Cortex of kidney (tissue), 1 donor: ENCODE measurements at places on chromosomes 3 and 15.

- no peak for DNase-seq
These were observed 50.8 kb upstream of the MRPS22 start for GRCh38 chr3:139292711-139293664.

- DNase-seq = no peak
These were observed 134.0 kb downstream of the CHL1 start for GRCh38 chr3:330494-331115.

DNA sequence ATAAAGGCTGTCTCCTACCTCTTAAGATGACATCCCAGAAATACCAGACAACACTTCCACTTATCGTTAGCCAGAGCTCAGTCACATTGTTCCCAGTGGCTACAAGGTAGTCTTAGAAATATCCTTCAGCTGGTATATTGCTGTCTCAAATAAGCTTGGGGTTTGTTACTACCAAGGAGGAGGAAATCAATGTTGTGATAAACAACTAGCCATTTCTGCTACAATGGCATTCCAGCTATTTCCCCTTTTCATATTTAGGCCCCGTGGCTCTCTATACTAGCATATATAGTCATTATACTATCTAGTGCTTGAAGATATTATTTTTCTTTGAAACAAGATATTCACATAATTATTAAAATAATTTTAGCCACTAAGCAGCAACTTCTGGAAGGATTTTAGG, 56.5 kb downstream of the VPS8 start:
- no peak for DNase-seq

DNA sequence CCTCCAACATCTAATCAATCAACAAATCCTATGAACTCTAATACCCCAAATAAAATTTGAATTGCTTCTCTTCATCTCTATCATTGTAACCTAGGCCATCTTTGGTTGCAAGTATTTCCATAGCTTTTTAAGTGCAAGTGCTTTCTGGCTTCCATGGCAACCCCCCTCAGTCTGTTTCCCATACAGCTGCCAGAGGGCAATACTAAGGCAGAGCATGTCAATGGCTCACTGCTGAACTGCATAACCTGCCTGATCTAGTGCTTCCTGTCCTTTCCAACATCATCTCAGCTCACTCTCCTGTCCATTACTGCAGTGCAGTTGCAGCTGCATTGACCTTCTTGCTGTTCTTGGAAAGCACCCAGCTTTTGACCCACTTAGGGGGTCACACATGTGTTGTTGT, 198.4 kb downstream of the WNT5A start:
- no peak for DNase-seq

- no peak for DNase-seq
These were observed 27.3 kb upstream of the DMXL2 start for GRCh38 chr15:51649659-51650521.

DNA sequence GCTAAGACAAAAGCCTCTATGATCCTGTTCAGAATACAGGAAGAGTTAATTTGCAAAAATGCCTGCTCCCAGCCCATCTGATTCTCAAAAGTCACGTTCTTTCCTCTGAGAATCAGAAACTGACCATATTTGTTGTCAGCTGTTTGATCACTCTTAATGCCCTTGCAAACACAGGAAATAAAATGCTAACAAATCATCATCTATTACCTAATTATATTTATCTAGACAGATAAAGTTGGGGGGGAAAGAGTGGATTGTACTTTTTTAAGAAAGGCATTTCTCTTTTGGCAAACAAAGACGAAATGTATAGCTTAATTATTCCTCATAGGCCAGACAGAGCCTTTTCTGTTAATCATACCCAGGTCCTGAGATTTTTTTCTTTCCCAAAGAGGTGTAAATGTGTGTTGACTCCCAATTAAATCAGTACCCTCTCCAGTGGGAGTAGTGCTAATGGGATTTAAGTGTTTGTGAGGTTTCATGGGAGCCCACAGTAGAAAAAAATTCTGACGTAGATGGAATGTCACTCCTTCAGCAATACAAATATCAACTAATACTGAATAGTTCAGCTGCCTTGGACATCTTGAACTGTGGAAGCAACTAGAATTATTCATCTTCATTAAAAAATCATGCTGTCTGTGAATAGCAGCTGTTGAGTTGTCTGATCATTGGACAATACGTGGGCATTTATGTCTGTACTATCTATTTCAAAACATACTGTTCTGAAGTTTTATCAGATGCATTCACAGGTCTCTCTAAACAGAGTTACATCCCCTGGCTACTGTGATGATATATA, 22.5 kb upstream of the BNIP2 start:
- DNase-seq = no peak

DNA sequence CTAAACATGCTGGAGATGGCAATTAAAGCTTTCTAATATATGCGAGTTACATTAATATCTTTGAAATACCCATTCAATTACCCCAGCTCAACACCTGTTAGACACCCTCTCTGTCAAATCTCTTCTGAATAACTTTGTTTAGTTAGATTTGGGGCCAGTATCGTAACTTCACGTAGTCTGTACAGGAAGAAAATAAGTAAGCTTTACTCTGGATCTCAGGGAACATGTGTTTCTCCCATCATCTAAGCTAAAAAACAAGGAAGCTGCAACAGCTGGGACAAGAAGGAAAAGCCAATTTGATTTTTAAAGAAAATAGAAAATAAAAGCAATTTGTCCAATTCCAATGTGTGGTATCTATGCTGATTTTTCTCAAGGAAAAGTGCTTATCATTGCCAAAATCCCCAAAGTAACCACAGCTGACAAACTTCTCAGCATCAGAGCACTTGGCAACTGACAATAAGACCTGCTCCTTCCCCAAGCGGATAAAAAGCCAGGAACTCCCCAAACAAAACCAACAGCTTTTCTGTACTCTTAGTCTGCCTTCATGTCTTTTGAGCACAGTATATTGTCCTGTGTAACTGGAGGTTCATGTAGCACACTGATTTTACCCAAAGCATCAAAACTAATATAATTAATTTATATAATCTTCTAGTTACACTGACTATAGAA, 279.1 kb downstream of the ZBTB20 start:
- no peak for DNase-seq

GRCh38 chr3:32237670-32238452, 619 bp upstream of the CMTM8 start:
- no peak for DNase-seq

GRCh38 chr15:38042707-38043445, 108.4 kb downstream of the TMCO5A start:
- no peak for DNase-seq

DNA sequence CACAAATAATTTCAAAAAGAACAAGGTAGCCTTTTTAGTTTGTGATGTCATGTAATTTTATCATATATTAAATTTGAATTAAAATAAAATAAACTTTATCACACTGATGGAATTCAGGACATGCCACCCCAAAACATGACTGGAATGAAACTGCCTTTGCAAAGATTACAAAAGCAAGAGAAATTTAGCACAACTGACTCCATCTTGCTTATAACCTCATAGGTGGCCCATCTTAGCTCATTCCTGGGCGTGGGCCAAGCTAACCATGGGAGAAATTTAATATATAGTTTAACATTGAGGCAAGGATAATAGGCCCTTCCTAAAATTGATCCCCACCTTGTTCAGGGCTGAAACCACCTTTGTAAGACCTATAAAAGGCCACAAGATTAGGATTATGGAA, 235.6 kb downstream of the ZNF385D start:
- DNase-seq = no peak
